CD8-positive, alpha-beta memory T cell (primary cell): ENCODE measurements at places on chromosomes 5 and 9.

GRCh38 chr5:110842948-110843347 is 104.1 kb downstream of the SLC25A46 start:
- no peak for DNase-seq

DNA sequence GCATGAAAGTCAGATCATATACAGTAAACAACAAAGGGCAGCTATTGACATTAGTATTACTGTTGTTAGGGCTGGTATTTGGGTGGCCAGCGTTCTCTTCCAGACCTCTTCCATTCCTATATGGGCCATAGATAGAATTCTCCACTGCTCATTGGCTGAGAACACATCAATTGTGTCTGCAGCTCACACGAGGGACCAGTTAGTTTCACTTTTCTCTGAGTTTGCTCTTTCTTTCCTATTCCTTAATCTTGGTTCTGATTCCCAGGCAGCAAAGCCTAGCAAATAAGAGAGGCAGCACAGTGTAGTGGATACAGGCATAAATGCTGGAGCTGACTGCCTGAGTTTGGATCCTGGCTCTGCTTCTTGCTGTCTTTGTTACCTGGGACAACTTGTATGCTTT is 476.4 kb downstream of the SPOCK1 start:
- no peak for DNase-seq

DNA sequence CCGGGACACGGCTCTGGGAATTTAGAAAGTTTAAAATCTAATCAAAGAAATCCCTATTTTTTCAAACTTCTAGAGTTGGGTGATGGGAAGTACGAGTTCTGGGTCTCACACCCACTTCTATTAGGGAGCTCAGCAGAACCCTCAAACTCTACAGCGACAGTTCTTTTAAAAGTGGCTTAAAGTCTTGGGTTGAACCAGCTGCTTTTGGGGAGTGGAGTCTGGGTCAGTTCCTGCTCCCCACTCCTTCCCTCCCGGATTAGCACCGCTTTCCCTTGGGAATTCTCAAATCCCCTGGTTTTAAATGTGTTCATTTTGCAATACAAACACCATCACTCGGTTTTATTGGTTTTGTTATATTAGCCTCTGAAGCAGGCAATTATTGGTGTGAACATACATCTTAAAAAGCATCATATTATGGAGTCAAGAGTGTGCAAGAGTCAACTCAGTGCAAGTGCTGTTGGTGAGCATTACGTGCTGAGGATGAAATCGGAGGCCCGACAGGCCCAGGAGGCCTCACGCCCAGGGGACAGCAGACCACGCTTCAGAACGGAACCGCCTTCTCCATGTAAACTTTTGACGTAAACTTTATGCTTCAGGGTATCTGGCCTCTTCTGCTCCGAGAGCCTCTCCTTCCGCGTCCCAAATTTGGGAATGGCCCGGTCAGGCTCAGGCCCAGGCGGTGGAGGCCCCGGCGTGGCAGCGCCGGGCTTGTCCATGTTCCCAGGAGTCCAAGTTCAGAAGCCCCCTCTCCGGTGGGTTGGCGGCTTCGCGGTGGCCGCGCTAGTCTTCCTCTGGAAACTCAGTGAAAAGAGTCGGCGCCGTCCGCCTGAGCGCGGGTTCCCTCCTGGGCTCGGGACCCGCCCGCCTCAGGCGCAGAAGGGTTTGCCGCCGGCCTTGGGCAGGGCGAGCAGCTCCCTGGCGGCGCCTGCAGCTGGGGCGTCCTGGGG is 5.3 kb downstream of the IRX4 start:
- no peak for DNase-seq

DNA sequence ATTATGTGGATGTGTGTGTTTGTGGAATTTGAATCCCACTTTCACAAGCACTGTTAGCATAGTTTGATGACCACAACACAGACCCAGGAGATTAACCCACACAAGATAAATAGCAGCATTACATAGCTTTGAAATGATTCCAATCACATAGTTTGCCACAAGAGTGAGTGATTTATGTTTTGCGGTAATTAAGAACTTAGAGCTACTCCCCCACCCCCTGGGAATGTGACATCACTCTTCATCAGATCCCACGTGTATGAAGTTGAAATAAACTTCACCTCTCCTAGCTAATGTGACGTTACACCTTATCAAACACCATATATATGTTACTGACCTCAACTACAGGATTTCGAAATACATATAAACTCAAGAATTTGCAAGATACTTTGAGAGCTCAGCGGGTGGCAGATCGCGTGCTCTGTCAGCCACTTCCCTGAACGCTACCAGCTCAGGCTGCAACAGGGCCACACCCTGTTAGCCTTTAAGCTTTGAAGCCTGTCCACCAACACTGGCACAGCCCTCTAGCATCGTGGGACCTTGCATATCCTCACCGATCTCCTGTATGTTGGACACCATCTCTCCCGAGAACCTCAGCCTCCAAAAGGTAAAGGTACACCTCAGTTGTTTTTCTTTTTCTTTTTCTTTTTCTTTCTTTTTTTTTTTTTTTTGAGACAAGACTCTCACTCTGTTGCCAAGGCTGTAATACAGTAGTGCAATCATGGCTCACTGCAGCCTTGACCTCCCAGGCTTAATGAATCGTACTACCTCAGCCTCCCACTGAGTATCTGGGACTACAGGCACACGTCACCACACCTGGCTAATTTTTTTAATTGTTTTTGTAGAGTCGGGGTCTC is 1.7 kb upstream of the AGTPBP1 start:
- DNase-seq = no peak

GRCh38 chr9:95649801-95650213 is 133.0 kb upstream of the PTCH1 start:
- DNase-seq = no peak

GRCh38 chr5:88952996-88953643 is 70.1 kb upstream of the MEF2C start:
- DNase-seq = no peak

- DNase-seq = no peak
Measured at GRCh38 chr5:107551088-107551487, 119.6 kb downstream of the EFNA5 start.

DNA sequence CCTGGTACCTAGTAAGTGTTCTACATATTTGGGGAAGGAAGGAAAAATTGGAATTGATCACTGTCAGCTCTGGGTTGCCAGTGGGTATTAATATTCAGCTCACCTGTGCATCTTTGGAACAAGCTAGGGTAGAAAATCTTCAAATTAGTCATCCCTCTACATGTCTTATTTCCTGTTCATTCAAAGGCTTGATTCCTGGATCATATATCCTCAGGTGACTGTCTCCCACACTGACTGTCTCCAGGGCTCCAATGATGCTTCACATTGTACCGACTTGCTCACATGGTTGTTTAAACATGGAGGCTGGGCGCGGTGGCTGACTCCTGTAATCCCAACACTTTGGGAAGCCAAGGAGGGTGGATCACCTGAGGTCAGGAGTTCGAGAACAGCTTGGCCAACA is 11.6 kb upstream of the SUSD1 start:
- no peak for DNase-seq

DNA sequence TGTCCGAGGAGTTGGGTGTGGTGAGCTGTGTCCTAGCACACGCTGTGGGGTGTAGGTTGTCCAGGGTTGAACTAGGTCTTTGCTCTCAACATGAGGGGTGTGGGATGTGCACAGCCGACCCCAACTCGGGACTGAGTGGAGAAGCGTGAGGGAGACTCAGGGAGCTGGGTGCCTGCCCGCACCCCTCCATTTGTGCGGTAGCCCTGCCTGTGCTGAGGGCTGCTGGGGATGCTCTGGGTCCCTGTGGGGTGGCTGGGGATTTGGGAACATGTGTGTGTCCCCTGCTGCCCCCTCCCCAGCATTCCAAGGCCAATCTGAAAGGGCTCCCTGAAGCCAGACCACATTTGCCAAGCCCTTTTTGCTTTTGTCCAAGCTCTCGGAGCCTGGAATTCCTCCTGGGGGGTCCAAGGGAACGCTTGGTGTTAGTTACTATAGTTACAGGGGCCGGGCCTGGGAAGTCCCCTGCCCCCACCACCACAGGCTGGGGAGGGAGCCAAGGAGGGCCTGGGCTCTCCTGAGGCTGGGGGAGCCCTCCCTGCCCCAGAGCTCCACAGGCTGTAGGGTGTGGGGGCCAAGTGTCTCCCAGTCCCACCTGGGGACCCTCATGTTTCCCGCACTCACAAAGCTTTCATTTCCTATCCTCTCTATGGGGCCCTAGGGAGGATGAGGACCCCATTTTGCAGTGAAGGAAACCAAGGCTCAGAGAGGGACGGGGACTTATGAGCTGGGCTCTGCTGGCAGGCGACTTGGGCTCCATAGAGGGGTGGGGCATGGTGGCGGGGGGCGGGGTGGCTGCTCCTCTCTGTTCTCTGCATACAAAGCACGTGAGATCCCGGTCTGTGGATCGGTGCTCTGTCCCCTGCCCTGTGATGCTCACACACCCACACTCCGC is 1.1 kb downstream of the CRB2 start:
- no peak for DNase-seq

GRCh38 chr9:33049680-33050361 is 24.7 kb downstream of the DNAJA1 start:
- DNase-seq = no peak

DNA sequence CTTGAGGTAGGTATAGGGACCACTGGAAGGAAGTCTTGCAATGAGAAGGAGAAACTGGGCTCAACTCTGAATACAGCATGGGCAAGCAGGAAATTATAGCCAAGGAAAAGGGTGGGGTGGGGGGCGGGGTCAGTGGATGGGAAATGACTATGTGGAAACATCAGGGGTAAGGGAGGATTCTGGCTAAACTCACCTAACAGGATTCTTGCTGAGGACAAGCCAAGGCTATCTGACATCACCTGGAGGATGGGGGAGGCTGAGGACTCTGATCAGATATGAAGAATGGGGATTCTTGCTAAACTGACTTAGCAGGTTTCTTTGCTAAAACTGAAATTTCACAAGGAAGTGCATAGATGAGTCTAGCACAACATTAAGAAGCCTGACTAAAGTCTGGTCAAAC is 40.8 kb downstream of the CTSL start:
- DNase-seq = no peak

DNA sequence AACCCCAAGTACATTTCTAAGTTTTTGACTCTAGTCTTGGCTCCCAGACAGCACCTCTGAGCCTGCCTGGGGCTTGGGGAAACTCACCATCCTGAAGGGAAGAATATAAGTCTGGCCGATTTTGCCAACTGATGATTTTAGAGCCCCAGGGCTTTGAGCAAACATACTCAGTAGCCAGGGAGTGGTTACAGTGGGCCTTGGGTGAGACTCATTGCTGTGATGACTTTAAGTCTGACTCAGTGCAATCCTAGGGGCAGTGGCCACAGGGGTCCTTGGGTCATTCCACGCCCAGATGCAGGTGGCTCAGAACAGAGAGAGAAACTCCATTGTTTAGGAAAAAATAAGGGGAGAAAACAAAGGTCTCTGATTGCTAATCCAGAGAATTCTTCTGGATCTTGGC is 312.0 kb upstream of the EDIL3 start:
- no peak for DNase-seq

- DNase-seq = no peak
Measured at GRCh38 chr9:1701113-1701512, 314.0 kb upstream of the SMARCA2 start.

DNA sequence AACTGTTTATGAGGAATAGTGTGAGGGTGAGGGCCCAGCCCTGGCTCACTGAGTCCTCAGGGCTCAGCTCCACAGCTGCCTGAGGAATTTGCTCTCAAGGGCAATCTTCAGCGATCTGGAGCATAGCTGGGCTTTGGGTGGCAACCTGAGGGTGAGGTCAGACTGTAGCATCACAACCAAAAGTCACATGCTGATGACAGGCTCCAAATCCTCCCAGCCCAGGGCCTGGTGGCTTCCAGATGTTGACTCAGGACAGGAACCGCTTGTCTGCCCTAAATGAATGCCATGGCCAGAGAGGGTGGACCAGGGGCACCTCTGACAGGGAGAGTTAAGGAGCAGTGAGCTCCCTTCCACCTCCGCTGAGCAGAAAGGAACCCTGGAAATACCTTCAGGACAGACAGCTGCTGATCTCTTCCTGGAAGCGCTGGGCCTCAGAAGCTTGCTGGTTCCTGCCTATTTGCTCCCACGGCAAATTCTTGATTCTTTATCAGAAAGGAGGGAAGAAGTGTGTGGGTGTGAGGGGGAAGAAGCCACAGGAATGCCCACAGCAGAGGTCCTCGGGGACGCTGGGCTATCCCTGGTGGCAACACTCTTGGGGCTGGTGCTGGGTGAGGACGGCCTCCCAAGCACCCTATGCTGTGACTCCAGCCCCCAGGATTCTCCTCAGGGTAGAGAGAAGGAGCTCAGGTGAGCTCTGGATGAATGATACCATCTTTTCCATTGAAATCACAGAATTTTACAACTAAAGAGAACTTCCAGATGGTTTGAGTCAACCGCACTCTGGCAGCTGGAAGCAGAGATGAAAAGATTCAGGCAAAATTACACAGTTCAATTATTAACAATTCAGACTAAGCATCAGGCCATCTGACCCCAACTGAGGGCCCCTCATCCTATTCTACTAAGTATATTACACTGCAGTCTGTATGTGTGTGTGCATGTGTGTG is 13.8 kb upstream of the CTSL start:
- DNase-seq = no peak

GRCh38 chr9:76158713-76159112 is 235.5 kb downstream of the RFK start:
- DNase-seq = no peak

- no peak for DNase-seq
Measured at GRCh38 chr9:114746591-114747346, 59.1 kb downstream of the TNFSF15 start.

DNA sequence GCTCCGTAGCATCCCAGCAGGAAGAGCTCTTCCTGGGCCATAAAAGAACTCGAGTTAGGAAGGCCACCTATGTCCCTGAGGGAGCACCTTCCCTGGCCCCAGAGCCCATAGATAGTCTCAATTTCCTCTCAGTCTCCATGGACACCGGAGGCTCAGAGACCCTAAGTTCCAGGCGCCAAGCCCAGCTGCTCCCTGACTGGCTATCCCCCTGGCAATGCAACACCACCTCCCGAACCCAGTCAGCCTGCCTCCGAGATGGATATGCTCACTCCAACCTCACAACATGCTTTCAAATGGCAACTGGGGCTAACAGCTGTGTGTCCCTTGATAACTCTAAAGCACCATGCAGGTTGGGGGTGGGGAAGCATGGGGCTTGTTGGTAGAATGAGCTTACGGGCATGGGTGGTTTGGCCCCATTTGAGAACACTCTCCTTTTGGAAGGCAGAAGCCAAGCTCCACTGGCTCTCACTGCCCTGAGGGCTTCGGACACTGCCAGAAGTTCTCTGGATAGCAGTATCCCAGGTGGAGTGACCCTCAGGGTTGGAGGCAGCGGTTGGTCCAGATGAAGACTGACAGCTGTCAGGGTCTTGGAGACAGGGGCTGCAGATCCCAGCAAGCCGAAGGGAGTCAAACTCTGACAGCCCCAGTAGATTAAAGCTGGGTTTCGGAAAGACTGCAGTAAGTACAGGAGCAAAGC is 165.3 kb downstream of the PAX5 start:
- no peak for DNase-seq
